Activated CD8-positive, alpha-beta memory T cell treated with anti-CD3 and anti-CD28 coated beads, Interleukin-2, amount 50 U/mL, for 4 hours (primary cell): ENCODE measurements at places on chromosomes 5 and 9.

- no peak for DNase-seq
Measured at GRCh38 chr5:82882316-82882715, 194.9 kb downstream of the TMEM167A start.

DNA sequence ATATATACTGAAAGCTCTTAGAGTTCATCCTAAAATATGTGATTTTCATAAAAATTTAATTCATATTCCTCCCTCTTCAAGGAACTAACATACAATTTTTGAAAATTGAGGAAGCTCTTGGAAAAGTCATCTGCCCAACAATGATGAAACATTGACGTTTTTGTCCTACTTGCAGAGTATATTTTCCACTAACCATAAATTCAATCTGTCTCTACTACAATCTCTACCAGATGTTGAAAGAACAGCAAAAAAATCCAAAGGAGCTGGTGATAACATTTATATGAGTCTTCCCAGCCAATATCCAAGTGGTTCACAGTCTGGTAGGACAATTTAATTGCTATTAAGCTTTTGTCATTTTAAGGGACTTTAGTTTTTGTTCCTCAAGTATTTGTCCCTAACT is 81.1 kb upstream of the NR3C1 start:
- DNase-seq, result no peak

GRCh38 chr9:4670591-4670990 is 4.3 kb upstream of the SPATA6L start:
- DNase-seq, result no peak

GRCh38 chr5:157269165-157269671 is 3.3 kb downstream of the CYFIP2 start:
- DNase-seq, result no peak

- DNase-seq, result no peak
Measured at GRCh38 chr9:87157366-87158031, 210.2 kb upstream of the GAS1 start.

GRCh38 chr5:5884593-5884992 is 462.1 kb downstream of the ICE1 start:
- DNase-seq, result no peak

- no peak for DNase-seq
Measured at GRCh38 chr5:169507051-169507450, 76.5 kb upstream of the SPDL1 start.

DNA sequence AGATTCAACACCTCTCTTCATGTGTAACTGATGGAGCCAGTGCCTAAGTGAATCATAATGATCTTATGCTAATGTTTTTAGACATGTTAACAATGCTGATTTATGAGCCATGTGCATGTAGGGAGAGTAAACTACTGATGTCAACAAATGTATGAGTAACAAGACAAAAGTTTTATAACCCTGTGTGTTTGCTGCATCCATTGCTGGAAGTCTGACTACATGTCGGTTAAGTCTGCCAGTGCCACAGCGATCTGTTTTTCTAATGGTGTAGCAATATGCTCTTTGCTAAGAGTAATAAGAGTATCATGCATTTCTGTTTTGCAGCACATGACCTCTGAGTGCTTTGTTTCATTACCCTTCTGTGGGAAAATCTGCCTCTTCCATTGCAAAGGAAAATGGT is 26.4 kb upstream of the TMOD1 start:
- DNase-seq, result no peak

DNA sequence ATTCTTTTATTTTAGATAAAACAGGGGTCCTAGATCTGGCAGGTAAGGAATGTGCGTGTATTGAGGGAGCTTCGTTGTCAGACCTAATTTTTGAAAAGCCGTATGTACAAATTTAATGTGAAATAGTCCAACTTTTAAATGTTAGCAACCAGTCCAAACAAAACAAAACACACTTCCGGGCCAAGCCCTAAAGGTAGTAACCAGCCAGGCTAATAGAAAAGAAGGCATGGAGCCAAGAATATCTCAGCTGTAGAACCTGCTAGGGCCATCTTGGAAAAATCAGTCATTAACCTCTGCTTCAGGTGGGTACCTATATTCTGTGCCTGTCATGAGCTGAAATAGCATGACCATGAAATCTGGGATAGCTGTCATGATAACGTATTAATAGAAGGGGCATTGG is 71.0 kb downstream of the SMARCA2 start:
- DNase-seq, result no peak

GRCh38 chr5:79263290-79263689 is 27.4 kb downstream of the JMY start:
- no peak for DNase-seq

GRCh38 chr9:28005779-28006178 is 432.5 kb upstream of the C9orf72 start:
- no peak for DNase-seq

DNA sequence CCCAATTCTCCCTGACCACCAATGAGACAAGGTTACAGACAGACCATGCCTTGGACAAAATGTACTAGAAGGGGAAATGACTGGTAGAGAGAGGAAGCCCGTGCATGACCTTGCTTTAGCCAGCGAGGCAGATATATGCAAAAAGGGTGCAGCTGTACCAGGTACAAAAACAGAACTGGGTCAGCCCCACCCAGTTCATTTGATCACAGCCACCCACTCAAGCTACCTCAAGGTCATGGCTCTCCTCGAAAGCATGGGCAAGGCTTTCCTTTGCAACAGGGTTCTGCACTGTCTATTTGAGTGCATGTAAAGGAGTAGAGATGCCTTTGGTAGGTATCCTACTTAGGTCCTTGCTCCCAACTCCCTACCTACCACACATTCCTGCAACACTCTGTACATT is 33.3 kb downstream of the TLE1 start:
- DNase-seq, result no peak

DNA sequence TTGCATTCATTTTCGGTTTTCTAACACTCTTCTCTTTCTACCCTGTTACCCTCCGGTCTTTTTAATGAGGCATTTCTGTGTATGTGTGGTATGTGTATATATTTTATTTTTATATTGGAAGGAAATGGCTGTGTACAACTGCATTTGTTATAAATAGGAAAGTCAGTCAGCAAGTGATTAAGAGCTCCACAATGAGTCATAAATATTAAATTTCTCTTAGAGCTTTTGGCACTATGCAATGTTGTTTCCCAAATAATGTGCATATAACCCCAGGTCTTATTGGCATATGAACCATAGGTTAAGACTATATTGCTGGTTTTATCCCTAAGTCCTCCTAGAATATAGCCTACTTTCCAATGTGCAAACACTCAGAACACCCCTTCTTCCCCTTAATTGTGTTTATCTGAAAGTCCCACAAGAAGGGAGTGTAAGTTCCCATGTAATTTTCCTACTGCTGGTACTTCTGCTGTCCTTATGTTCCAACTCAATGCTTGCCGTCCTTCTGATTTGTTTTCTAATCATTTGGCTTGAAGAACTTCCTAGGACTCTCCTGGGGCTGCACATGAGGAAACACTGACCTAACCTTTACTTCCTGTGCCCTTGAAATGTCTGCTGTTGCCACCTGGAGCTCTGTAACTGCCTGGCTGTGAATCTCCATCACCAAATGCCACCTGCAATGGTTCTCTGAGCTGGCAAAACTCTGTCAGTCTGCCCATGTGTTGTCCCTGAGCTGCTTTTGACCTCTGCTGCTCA is 65.5 kb upstream of the PCSK5 start:
- no peak for DNase-seq

GRCh38 chr5:96081276-96081858 is 119.7 kb upstream of the ELL2 start:
- no peak for DNase-seq

DNA sequence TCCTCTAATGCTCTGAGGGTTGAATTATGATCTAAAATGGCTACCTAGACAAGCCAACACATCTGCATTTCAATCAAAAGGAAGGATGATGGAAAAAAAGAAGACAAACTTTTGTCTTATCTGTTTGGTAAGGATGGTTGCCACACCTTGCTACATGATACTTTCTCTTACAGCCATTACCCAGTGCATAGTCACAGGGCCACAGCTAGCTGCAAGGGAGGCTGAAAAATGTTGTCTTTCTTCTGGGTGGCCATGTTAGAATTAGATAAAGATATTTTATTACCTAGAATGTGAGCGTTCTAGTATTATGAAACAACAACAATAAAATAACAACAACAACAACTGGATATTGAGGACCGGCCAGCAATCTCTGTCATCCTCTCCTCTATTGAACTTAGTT is 4.7 kb upstream of the AOPEP start:
- DNase-seq, result no peak

- DNase-seq, result no peak
Measured at GRCh38 chr9:15155826-15156225, 151.2 kb downstream of the TTC39B start.

DNA sequence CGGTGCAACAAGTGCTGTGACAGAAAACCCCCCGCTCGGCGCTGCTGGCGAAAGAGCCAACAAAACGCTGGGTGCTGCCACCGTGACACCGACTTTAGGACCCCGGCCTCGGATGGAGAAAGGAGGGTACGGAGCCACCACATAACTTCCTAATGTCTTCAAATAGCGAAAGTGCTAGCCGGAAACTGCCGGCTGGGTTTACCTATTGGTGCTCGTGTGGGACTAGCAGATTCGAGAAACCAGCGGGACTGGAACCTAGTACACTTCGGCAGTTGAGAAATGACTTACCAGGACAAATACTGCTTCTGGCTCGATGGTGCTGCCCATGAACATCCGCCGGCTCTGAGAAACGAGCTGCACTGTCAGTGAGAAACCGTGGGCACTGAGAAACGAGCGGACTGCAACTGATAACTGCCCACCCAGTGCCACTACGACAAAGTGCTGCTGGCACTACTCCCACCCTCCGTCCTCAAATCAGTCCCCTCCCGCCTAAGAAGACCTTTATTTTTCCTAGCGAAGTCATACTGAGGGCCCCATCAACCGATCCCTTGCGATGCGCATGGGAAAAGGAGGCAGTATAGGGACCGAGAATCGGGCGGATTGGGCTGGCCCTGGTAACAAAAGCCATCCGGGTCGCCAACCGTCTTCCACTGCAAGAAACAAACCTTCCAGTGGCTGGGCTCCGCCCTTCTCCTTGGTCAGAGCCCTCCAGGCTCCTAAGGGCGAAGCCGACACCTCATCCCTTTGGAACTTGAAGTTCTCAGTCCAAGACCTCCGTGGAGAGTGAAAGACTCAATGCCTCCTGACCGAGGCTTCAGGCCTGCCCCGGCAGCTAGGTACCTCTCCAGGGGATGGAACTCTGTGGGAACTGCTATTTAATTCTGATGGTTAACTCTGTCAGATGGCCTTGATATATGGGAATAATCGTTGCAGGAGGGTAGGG is 27.0 kb upstream of the ANXA2R start:
- DNase-seq, result peak; percentile 86

DNA sequence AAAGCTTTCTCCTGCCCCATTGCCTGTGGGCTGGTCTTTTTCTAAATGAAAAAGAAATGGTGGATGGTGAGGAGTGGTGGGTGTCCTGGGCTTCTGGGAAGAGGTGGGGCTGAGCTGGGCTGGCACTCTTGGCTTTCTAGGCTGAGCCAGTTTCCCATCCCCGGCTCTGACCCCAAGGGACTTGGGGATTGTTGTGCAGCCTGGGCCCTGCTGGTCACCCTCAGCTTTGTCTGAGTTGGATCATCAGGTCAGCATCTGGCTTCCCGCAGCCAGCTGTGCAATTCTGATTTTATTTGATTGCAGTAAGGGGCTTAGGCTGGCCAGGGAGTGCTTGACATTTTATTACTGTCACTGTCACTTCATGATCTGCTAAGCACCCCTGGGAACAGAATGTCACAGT is 25.3 kb downstream of the GLRA1 start:
- no peak for DNase-seq

- peak; percentile 34 for DNase-seq
Measured at GRCh38 chr5:40437452-40437861, 242.3 kb upstream of the PTGER4 start.

DNA sequence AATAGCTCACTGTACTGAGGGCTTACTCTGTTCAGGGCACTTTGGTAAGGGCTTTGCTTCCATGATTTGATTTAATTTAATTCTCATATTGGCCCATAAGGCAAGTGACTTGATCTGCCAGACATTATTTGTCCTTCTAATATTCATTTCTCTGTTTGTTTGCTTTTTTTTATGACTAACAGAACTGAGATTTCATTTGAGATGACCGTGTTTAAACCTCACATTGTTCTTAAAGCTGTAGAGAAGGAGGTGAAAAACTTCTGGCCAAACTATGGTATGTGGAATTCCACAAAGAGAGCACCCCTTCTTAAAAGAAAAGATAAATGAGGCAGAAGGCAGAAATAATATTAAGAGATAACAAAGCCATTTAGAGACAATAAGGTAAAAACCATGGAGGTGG is 775.6 kb upstream of the ACO1 start:
- no peak for DNase-seq

GRCh38 chr9:132575005-132575609 is 7.3 kb upstream of the BARHL1 start:
- DNase-seq, result peak; percentile 37

GRCh38 chr5:129438322-129438721 is 21.8 kb upstream of the ADAMTS19 start:
- DNase-seq, result no peak

DNA sequence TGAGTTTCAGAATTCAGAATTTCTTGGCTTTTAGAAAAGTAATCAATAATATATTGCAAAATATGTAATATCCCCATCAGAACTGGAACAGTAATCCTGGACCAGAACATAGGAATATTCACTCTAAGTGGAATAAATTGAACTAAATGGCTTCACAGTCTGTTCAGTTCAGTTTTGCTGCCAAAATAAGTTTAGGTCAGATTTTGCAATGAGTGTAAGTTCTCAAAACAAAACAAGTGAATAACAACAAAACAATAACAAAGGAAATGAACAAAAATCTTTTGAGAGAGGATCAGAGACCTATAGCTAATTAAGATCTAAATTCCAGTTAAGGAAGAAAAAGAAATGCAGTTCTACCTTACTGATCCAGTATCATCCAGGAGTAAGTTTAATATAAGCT is 9.3 kb downstream of the PTGER4 start:
- DNase-seq, result no peak

DNA sequence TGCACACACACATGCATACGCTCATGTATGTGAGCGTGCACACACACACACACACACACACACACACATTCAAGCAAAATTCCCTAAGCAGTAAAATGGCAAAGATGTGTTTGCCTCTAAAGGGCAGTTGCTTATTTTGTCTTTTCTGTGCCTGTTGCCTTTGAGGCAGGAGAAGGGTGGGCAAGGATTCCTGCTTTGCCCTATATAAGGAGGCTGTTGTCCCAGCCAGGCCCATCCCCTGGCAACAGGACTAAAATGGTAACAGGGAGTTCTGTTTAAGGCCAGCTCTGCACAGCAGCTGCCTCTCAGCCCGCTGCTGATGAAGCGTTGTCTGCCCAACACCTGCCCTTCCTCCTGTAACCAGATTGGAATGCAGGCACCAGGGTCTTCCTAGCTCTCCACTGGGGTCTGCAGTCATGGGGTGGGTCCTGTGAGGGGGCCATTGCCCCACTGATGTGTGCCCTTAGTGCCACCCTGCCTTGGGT is 64.4 kb downstream of the PPARGC1B start:
- DNase-seq, result no peak

GRCh38 chr5:111194925-111195324 is 29.3 kb upstream of the CAMK4 start:
- no peak for DNase-seq

GRCh38 chr9:5518171-5518936 is 8.0 kb downstream of the PDCD1LG2 start:
- DNase-seq, result no peak

- DNase-seq, result no peak
Measured at GRCh38 chr5:172733131-172733973, 37.6 kb downstream of the DUSP1 start.

- DNase-seq, result no peak
Measured at GRCh38 chr9:134658378-134658955, 16.9 kb downstream of the COL5A1 start.

GRCh38 chr5:172760959-172761358 is 10.0 kb downstream of the DUSP1 start:
- DNase-seq, result no peak

GRCh38 chr9:34185778-34186551 is 7.1 kb downstream of the UBAP1 start:
- DNase-seq, result no peak

GRCh38 chr9:124793015-124793541 is 16.1 kb downstream of the OLFML2A start:
- no peak for DNase-seq
